ENCODE measurements at places on chromosomes 5 and 9. TPM values are rescaled to one million over a fixed set of nuclear protein-coding genes. Genes with fewer than 3 reads are reported as not detected.

DNA sequence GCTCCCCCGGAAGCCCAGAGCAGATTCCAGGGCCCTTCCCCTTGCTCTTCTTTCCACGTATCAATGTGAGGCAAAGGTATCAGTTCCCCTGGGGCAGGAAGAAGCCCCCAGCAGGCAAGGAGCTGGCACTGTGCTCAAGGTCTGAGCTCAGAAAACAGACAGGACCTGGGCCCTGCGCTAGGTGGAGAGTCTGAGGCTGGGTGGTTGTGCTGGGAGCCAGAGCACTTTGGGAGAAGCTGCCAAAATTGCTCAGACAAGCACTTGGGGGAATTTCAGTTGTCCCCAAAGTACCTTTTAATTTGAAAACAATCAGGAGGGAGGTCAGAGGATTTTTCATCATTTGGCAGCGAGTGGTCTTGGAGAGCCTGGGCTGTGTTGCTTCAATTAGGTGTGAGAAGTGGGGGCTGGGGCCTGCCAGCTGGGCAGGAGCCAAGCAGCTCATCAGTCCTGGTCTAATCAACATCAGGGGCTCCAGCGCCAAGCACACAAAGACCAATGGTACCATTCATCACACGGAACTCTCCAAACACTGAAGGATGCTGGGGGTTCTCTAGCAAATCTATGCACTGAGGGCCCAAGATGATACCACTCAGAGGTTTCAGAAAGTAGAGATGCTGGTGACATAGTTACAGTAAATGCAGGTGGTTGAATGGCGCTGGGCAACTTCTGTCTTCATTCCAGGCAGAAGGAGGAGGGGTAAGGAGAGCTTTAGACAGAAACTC lies 176.5 kb downstream of the SNX18 start:
- DNase-seq, result no peak

DNA sequence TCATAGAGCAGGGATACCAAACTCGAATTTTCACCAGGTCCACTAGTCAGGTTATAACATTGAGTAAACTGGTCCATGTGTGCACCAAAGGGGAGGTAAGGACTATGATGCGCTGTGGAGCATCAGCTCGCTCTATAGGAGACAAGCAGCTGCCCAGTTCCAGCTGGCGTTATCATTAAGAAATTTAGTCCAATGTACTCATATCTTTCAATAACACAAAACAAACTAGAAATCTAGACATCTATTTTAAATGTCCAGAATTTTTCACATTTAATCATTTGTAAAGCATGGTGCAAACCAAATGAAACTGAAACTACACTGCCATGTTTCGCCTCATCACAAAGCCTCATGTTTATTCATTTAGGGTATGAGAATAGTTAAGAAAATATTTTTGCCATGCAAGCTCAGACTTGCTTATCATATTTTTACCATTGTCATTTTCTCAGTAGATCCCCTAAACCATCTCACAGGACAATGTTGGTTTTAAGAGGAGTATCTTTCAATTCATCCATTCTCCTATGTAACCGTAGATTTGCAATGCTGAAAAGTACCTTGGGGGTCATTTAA lies 50.9 kb downstream of the ZNF474 start:
- no peak for DNase-seq

DNA sequence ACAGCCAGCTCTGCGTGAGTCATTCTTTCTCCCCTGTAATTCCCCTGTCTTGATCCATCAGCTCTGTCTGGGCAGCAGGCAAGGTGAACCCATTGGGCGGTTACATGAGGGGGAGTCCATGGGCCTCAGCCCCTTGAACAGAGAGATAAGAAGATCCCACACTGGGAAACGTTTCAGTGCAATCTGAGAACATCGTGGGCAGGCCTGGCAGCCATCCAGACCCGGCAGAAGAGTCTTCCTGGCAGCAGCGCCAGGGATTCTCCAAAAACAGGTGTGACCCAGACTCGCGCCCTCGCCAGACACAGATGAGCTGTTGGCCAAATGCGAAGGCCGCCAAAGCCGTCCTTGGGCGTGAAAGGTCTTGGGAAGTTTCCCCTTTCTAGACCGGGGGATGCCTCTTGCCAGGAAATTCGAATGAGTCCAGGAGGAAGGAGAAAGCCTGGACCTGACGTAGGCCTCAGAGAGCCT lies 6.4 kb upstream of the SLC12A7 start:
- no peak for DNase-seq

GRCh38 chr5:34016750-34017149 lies 8.9 kb upstream of the AMACR start:
- DNase-seq, result no peak

DNA sequence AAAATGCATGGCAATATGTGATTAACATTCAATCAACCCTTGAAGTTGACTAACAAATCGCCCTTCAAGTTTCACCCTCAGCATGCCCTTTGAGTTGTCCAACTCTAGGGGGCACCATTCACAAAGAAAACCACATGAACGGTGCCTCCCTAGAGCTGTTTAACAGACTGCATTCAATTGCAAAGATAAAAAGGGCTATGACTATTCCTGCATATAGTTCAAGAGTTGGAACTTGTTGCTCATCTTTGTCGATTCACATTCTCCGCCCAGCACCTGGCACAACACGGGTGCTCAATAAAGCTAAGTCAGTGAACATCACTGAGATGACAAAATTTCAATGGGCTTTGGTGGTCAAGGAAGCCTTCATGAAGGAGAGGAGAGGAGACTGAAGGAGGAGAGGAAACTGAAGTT lies 69.6 kb upstream of the SLC30A5 start:
- no peak for DNase-seq

- DNase-seq, result no peak
These were observed 539.2 kb downstream of the TLE1 start for GRCh38 chr9:81150016-81150625.

- no peak for DNase-seq
These were observed 159.7 kb downstream of the PJA2 start for GRCh38 chr5:109250080-109250479.

GRCh38 chr9:100167176-100167575 lies 68.1 kb downstream of the INVS start:
- no peak for DNase-seq

- DNase-seq, result no peak
These were observed 435.5 kb downstream of the SLCO4C1 start for GRCh38 chr5:101860563-101860962.

GRCh38 chr9:112861155-112861554 lies 29.5 kb downstream of the SLC46A2 start:
- no peak for DNase-seq

DNA sequence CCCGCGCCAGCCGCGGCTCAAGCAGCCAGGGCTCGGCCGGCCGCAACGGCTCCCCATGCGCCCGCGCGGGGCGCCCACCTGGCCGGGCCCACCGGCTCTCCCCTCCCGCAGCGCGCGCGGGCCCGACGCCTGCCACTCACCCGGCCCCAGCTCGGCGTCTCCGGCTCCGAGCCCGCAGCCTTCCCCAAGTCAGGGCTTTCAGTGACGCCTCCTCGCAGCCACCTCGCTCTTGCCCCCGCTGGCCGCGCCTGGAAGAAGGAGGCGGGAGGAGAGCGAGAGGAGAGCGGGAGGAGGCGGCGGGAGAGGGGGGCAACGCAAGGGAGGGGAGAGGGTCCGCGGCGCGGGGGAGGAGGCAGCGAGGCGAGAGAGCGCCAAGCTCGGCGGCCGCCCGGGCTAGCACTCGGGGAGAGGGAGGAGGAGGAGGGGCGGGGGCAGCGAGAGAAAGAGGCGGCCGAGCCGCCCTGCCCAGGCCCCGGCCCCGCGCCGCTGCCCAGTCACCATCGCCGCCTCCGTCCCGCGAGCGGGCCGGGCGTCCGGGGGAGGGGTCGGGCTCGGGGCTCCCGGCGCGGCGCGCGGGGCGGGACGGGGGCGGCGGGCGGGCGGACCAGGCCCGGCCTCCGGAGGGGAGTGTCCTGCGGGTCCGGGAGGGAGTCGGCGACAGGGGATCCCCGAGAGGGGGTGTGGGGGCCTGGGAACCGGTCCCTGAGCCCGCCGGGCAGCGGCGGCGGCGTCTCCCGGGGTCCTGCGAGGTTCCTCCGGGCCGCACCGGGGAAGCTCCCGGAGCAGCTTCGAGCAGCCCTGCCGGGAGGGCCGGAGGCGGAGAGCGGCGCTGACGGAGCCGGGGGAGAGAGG lies at the start of gene LHFPL2:
LHFPL2 (minus strand) TSS at position 414 of the 852 bp plus-strand sequence. CDS start 138,559 bp downstream, outside the sequence.
- peak; percentile 80 for DNase-seq

DNA sequence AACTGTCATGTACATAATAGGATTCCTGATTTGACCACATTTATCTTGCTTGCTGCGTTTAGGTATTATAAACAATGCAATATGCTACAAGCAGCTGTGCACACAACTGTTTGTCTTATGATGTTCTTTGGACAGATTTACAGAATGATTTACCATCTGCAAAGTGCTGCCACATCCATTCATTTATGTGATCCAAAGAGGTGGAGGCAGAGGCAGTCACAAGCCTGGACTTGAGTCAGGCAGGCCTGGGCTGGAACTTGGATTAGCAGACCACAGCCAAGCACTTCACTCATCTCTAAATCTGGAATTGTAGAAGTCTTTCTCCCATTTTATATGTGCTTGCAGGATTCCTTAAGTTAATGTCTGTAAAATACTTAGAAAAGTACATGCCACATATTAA lies 149.0 kb downstream of the INSYN2B start:
- no peak for DNase-seq

DNA sequence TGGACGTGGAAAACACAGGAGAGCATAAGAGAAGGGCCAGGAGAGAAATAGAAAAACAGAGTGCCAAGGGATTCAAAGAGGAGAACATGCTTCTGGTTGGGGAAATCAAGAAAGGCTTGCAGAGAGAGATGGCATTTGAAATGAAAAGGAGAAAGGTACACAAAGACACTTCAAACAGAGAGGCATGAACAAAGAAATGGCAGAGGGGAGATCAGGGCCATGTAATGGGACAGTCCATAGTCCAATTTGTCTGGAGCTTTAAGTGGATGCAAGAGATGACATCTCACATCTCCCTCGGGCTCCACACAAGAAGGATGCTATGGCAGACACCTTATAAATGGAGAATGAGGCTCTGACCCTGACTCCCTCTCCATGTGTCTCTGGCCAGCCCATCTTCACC lies 331.1 kb downstream of the MLLT3 start:
- no peak for DNase-seq

DNA sequence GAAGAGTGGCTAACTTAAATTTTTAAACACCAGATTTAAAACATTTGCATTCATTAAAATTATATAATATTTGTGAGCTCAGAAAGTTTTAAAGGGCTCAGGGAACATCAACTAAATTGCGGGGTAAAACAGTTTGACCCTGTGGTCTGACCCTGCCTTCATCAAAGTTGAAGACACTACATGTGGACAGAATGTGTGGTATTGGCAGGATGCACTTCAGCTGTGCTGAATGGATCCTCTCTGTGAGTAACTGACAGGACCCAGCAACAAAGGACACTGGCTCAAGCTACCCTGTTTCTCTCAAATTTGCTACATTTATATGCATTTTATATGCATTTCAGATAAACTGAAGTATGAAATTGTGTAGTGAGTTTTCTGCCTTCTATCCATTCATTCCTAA lies 288.5 kb downstream of the ZNF608 start:
- DNase-seq, result no peak

DNA sequence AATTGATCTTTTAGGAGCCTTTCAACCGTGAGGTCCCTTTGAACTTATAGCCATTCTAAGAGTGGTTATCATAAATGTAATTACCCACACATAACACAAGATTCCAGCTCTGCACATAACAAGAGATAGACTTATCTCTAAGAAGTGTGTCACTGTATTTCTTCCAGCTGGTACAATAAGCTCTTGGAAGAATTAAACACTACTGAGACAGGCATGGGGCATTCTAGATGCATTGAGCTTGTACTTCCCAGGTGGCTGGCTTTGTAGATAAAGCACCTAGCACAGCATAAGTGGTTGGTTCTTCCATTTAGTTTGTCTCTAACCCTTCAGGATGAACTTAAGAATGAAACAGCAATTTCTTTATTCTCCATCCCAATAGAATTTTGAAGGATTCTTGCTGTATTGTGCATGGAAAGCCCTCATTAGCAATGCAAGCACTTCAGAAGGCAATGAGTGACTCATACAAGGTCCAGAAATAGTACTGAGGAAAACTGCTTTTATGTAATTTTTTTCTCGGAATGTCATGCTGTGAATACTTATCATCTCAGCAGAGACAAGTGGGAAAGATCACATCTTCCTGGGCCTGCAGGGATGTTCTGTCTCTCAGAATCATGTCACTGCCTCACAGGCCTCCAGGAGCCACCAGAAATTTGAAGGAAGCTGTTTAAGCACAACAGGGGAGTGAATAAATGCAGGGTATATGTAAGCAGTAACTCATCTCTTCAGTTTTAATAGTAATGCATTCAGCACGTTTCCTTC lies 91.1 kb upstream of the CD180 start:
- no peak for DNase-seq

DNA sequence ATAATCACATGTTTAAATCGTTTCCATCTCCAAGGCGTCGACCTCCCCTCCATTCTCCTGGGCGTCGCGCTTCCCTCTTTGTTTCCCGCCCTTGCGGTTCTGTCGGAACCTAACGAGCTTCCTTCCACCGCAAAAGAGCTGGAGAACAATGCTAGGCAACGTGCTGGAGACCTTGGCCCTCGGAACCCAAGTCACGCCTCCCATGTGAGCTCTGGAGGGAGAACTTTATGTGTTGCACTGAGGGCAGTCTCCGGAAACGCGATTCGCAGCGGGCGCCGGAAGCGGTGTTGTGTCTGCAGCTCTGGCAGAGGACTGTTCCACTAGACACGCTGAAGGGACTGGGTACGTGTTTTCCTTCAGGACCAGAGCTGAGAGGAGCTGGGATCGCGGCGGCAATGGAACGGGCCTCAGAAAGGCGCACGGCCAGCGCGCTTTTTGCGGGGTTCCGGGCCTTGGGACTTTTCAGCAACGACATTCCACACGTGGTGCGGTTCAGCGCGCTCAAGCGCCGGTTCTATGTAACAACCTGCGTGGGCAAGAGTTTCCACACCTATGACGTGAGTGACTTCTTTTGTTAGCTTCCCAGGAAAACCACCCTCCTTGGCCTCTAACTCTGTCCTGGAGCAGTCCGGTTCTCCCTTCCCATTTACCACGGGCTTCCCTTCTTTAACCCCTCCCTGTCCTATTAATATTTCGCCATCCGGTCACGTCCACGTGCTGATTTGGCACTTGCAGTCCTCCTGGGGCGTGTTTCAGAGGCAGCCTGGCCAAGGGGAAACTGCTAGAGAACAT lies at the start of gene WDR36:
WDR36 (plus strand) TSS at position 287 of the 792 bp plus-strand sequence; CDS start at position 396, 109 bp downstream.
- DNase-seq, result peak; percentile 94

The SLC6A19 gene
- total RNA-seq, result not detected

The NR2F1 gene
- total RNA-seq, result 73.0 TPM

The BHMT gene
- total RNA-seq, result not detected

The PLCXD3 gene
- total RNA-seq, result not detected

All from MG63 (cell line).